ENCODE measurements at places on chromosomes 13 and 19. TPM values are rescaled to one million over a fixed set of nuclear protein-coding genes. Genes with fewer than 3 reads are reported as not detected.
A peak's percentile ranks its signal among the peaks of the same experiment; 100 is the strongest.

The FFAR2 gene
- total RNA-seq, result not detected

The GADD45B gene
- total RNA-seq, result 32.5 TPM

The APOC1 gene
- total RNA-seq, result 8.0 TPM

- peak overlapping the region; percentile 87 for H3K4me3 ChIP-seq
- H3K27ac ChIP-seq, result no peak overlapping the region
- H3K27me3 ChIP-seq, result no peaks in the 10 kb centered on the region
These were observed 618 bp downstream of the THSD8 start for GRCh38 chr19:12802267-12803106.

DNA sequence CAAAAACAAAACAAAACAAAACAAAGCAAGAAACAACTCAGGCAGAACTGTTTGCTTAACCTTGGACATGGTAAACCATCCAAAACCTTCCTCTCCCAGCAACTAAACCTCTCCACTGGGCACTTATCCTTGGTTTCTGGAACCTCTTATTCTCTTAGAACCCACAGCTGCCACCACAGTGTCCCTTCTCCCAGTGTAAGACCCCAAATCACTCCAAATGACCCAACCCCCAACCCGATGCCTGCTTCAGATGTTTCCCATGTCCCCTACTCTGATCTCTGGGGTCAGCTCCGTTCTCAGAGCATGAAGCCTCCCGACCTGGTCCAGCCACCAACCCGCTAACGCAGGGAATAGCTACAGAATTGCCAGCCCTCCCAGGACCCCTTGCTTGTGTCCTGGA is 972 bp downstream of the KLK2 start:
- no peak for DNase-seq
- H3K4me1 ChIP-seq, result no peaks in the 10 kb centered on the region
- no peak overlapping the region for H3K4me3 ChIP-seq

DNA sequence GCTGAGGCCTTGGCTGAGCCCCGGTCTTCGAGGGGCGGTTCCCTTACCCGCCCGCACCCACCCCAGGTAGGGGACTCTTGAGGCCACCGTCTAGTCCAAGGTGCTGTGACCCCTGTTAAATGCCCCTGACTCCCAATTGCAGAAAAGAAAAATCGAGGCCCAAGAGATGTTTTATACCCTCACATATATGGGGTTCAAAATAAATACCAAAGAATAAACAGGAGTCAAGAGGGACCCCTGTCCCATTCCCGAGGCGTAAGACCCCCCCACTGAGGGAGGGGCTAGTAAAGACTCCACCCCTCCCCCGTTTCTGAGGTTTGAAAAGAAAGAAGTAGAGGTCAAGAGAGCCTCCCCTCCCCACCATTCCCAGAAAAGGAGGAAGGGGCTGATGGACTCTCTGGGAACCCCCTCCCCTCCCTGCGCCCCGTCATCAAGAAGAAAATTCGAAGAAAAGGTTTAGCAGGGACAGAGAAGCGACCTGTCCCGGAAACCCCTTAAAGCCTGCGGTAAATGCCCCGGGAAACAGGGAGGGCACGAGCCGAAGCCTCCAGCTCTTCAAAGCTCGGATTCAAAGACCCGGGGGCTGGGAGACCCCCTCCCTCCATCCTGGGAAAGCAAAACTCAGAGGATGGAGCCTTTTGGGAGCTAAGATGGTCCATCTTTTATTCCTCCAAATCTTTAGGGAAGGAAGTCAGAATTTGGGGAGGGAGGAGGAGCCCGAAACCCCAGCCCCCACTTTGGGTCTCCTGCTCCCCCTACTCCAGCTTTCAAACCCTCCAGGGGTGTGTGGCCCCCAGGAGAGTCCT is 755 bp upstream of the RAB3A start:
- H3K27me3 ChIP-seq, result no peaks in the 10 kb centered on the region
- DNase-seq, result no peak
- peaks cover 5% of the 10 kb centered on the region for H3K36me3 ChIP-seq

- peaks cover 44% of the 10 kb centered on the region for H3K36me3 ChIP-seq
- DNase-seq, result peak; percentile 8
- peaks cover 2% of the 10 kb centered on the region for H3K4me1 ChIP-seq
- H3K27me3 ChIP-seq, result no peaks in the 10 kb centered on the region
- H3K4me3 ChIP-seq, result no peak overlapping the region
These were observed 6.1 kb downstream of the ATP13A1 start for GRCh38 chr19:19657397-19657783.

GRCh38 chr13:96273196-96273595 is 183.3 kb downstream of the HS6ST3 start:
- DNase-seq, result no peak
- H3K27me3 ChIP-seq, result no peaks in the 10 kb centered on the region
- H3K27ac ChIP-seq, result no peak overlapping the region
- no peaks in the 10 kb centered on the region for H3K36me3 ChIP-seq
- no peak overlapping the region for H3K4me3 ChIP-seq

GRCh38 chr13:40770934-40771618 is at the start of gene MRPS31:
Gene MRPS31, minus strand, starts transcription at chr13:40771190. Its CDS starts 54 bp downstream, at chr13:40771136.
- H3K4me1 ChIP-seq, result peaks cover 2% of the 10 kb centered on the region
- peak within 1 kb of the TSS; percentile 88 for H3K27ac ChIP-seq
- DNase-seq, result peak; percentile 95
- no peaks in the 10 kb centered on the region for H3K27me3 ChIP-seq
- H3K4me3 ChIP-seq, result peak within 1 kb of the TSS; percentile 94
- H3K36me3 ChIP-seq, result peaks cover 1% of the 10 kb centered on the region

DNA sequence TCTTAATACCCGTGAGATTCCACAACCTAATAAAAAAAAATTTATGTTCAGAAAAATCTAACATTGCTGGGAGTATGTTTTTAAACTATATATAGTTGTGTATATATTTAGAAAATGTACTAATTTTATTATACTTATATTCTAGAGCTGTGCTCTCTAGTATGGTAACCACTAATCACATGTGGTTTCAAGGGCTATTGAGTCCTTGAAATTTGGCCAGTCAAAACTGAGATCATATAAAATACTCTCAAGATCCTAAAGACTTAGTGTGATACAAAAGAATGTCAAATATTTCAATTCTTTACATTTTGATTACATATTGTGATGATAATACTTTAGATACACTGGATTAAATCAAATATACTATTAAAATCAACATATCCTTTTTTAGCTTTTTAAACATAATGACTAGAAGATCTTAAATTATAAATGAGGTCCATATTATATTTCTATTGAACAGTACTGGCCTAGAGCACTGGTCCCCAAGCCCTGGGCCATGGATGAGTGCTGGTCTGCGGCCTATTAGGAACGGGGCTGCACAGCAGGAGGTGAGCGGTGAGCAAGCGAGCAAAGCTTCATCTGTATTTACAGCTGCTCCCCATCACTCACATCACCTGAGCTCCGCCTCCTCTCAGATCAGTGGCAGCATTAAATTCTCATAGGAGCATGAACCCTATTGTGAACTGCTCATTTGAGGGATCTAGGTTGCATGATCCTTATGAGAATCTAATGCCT is 176.5 kb upstream of the NBEA start:
- no peak for DNase-seq
- H3K27ac ChIP-seq, result no peak overlapping the region
- H3K4me1 ChIP-seq, result no peaks in the 10 kb centered on the region
- H3K36me3 ChIP-seq, result no peaks in the 10 kb centered on the region
- no peaks in the 10 kb centered on the region for H3K27me3 ChIP-seq
- H3K4me3 ChIP-seq, result no peak overlapping the region

- no peak for DNase-seq
- no peaks in the 10 kb centered on the region for H3K36me3 ChIP-seq
- no peaks in the 10 kb centered on the region for H3K4me1 ChIP-seq
- no peak overlapping the region for H3K27ac ChIP-seq
These were observed 3.8 kb downstream of the DOCK9 start for GRCh38 chr13:98974053-98974452.

- H3K4me3 ChIP-seq, result no peak overlapping the region
- no peak overlapping the region for H3K27ac ChIP-seq
- no peaks in the 10 kb centered on the region for H3K4me1 ChIP-seq
- no peaks in the 10 kb centered on the region for H3K36me3 ChIP-seq
- DNase-seq, result no peak
- H3K27me3 ChIP-seq, result no peaks in the 10 kb centered on the region
These were observed 31.5 kb upstream of the PABPC3 start for GRCh38 chr13:25064396-25064795.

DNA sequence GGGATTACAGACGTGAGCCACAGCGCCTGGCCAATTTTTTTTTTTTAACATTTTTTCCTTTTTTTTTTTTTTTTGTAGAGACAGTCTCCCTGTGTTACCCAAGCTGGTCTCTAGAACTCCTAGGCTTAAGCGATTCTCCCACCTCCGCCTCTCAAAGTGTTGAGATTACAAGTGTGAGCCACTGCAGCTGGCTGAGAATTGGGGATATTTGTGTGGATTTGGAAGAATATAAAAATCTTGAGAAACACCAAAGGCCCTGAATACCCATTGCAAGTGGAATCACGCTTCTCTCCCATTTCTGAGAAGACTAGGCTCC is 79.9 kb upstream of the ABCC4 start:
- no peak for DNase-seq
- H3K36me3 ChIP-seq, result no peaks in the 10 kb centered on the region
- no peaks in the 10 kb centered on the region for H3K4me1 ChIP-seq
- H3K4me3 ChIP-seq, result no peak overlapping the region

GRCh38 chr19:50759886-50760285 is 10.4 kb upstream of the GPR32 start:
- H3K27me3 ChIP-seq, result no peaks in the 10 kb centered on the region
- no peaks in the 10 kb centered on the region for H3K4me1 ChIP-seq
- H3K36me3 ChIP-seq, result no peaks in the 10 kb centered on the region
- no peak overlapping the region for H3K27ac ChIP-seq
- peak; percentile 2 for DNase-seq

DNA sequence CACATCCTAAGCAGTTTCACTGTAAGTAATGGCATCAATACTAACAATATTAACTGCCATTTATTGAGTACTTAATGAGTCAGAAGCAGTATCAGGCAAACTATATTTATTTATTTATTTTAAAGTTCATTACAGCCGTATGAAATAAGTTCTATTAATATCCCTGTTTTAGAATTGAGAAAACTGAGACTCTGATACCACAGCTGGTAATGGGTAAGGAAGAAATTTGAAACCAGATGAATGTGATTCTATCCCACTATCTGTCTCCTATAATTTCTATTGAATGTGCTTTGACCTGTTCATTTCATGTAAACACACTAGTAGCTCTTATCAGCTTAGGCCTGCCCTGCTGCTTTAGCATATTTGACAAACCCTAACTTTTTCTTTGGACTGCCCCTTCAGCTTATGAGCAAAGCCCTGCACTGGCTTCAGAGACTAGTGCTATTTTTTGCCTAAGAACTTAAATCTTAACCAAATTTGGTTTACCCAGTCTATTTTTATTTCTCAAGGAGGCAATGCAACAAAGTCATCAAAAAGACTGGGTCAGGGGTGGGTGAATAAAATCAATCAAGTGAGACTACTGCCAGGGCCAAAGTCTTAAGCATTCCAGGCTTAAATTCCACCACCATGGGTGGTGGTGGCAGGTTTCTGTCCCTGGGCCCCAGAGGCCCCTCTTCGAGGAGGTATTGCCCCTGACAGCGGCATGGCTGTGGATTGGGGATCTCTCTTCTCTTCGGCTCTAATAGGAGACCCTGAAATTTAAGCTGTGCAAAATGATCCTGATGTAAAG is 143.4 kb downstream of the DLEU7 start:
- no peaks in the 10 kb centered on the region for H3K27me3 ChIP-seq
- DNase-seq, result no peak
- no peak overlapping the region for H3K4me3 ChIP-seq
- no peak overlapping the region for H3K27ac ChIP-seq
- H3K4me1 ChIP-seq, result no peaks in the 10 kb centered on the region

Measured in fibroblast of lung (primary cell).